Stimulated activated CD8-positive, alpha-beta memory T cell treated with anti-CD3 and anti-CD28 coated beads, Interleukin-7, amount 100 ng/mL, for 48 hours (primary cell): ENCODE measurements at places on chromosomes 16 and 17.

DNA sequence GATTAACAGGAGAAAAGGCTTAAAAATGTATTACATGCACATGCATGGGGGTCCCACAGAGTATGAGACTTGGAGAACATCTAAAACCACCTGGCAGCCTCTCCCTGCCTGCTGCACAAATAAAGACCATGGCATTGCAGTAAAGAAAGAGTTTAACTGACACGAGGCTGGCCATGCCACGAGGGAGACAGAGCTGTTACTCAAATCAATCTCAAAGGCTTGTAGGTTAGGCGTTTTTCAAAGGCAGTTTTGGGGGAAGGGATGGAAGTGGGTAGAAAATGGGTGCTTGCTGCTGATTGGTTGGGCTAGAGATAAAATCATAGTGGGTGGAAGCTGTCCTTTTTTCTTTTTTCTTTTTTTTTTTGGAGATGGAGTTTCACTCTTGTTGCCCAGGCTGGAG is 17.3 kb upstream of the PSMD7 start:
- DNase-seq, result no peak

DNA sequence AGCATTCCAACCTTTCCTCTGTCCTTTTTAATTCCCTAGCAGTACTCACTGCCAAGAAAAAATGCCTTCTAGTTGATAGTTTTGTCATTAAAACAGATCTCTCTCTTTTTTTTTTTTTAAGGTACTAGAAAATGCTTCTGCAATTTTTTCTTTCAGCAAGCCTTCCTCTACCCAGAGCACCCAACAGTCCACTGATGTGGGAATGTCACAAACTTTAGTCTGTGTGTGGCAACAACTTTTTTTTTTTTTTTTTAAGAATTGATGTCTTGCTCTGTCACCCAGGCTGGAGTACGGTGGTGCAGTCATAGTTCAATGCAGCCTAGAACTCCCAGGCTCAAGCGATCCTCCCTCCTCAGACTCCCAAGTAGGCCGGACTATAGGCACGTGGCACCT is 34.7 kb downstream of the CDRT15 start:
- no peak for DNase-seq

DNA sequence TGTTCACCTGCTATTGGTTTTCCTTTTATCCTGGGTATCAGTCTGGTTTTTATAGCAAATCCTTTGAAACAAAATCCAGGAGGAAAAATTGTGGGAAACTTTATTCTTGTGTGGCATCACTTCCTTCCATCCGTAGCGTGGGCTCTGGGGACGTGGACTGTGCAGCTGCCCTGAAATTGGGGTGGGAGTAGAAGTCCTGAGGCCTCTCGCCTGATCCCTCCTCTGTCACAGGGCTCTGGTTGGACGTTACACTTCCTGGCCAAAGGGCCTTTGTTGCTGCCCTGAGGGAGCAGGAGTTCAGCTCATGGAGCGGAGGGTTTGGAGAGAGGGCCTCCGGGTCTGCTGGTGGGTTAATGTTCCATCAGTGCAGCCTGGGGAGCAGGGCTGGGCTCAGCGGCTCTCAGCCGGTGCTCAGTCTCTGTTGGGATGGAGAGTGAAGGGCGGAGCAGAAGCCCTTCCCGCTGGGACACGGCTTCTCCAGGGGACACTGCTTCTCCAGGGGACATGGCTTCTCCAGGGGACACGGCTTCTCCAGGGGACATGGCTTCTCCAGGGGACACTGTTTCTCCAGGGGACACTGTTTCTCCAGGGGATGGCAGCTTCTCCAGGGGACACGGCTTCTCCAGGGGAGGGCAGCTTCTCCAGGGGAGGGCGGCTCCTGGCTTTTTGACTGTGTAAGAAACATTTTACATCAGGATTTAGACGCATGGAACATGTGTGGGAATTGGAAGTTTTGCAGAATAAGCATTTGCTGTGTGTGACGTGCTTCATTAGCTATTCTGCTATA is 15.2 kb upstream of the RPL13 start:
- DNase-seq, result no peak

DNA sequence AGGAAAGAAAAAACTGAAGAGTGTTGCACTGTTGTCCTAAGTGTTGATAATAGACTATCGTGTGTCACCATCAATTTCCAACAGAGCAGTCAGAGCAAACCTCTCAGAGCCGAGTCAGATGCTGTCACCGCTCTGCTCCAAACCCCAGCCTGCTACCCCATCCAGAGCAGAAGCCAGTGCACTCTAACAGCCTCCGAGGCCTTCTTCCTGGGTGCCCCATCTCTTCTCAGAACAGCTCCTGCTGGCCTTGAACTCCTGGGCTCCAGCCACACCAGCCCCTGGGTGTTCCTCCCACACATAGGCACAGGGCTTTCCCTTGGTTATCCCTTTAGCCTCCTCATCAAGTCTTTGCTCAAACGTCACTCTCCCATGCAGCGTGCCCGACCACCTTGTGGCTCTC is 21.0 kb downstream of the MEIOB start:
- no peak for DNase-seq

DNA sequence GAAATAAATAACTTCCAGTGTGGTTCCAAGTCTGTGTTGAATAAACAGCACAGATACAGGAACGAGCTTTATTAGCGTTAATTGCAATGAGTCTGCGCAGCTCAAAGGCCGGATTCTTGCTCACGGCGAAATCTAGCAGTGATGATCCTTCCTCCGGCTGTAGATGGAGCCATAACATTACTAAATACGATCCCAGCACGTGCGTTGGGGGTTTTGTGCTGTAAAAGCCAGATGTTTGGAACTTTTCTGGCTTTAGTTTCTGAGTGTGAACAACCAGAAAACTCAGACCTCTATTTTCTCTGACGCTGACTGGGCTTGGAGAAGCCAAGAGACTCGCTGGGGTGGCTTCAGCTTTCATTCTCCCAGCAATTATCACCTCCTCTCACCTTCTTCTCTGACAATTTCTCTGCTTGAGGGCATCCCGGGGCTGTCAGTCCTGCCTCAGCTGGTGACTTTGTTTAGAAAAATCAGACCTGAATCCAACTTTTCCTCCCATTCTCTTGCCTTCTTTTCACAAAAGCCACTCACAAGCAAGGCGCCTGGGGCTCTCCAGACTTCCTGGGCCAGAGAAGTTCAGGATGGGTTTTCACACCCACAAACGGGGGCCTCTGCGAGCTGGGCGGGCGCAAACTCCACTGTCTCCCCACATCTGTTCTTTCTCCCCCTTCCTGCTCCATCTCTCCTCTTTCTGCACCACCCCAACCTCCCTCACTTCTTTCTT is 47.1 kb upstream of the AKTIP start:
- DNase-seq, result no peak

DNA sequence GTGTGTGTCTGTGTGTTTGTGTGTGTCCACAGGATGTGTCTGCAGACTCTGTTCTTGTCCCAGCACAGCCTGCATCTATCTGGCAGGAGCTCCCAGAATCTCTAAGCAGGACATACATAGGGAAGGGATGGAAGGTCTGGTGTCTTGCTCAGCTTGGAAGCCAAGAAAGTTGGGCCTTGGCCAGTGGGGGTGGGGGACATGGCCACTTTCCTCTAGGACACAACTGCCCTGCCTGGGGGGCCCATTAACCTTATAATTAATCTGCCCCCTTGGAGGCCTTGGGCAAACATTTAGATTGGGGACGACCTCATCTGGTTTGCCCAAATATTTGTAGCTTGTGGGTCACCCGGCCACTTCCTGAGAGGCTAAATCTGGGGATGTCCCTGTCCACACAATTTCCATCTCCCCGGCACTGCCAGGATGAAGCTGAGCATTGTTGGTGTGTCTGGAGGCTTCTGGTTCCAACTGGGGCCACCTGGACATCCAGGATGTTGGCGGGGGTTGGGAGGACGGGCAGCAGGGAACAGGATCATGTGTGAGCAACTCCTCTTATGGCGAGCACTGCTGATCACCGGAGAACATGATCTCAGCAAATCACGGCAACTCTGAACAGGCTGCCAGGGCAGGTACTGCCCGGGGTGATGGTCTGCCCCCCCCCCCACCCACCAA is 17.2 kb upstream of the FOXF1 start:
- DNase-seq, result no peak

DNA sequence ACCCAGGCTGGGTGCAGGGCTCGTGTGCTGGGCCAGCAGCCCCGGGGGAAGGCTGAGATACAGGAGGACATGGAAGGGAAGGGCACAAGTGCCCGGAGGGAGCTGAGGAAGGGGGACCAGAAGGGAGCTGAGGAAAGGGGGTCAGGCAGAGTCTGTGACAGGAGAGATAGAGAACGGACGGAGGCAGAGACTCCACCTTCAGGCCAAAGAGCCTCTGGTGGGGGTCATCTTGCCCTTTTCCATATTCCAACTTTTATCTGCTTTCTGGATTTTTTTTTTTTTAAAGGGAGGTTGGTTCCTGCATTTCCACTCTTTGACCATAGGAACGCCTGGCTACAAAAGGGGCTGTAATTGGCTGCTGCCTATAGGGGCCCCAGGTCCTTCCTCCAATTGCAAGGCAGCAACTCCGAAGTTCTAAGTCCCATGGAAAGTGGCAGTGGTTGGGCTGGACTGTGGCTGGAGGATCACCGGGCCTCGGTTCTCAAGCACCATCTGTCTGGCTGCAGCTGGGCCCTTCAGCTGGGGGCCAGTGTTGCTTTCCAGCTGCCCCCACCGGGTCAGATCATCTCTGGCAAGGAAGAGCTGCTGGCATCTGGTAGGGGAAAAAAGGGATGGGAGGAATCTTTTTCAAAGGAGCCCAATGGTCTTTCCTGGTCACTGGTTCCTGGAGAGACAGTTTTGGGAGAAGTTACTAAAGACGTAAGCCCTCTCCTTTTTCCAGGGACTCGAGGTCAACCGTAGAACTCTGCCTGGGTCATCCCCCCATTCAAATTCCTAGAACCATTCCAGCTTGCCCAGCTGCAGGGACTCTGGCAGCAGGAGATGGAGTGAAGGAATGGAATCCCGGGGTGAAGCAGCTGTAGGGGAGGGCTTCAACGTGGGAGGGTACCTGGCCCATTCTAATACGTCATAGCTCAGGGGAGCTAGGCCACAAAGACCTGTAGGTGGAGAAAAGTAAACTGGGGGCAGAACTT is 13.1 kb upstream of the MRPS23 start:
- no peak for DNase-seq
